ENCODE measurements at places on chromosomes 1 and 21.

GRCh38 chr1:53450225-53450624 is 9.0 kb upstream of the DMRTB1 start:
- DNase-seq = peak; percentile 34

GRCh38 chr1:98914547-98914946 is 90.1 kb downstream of the PLPPR5 start:
- DNase-seq = no peak

DNA sequence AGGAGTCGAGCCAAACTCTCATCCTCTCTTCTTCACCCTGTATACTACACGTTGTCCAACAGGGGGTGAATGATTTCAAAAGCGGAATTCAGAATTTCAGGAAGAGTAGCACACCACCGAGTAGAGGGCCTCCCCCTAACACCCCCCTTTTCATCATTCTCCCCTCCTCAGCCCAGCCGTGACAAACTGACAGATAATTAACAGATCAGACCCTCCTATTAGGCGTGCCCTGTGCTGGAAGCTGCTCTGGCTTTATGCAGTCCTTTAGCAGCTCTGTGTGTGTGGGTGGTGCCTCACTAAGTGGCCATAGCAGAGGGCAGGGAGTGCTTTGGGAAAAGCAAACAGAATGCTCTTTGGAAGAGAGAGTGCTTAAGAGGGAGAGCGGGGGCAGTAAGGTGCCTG is 44.3 kb downstream of the PEX14 start:
- no peak for DNase-seq

GRCh38 chr21:19130379-19131028 is 726.9 kb upstream of the TMPRSS15 start:
- no peak for DNase-seq

DNA sequence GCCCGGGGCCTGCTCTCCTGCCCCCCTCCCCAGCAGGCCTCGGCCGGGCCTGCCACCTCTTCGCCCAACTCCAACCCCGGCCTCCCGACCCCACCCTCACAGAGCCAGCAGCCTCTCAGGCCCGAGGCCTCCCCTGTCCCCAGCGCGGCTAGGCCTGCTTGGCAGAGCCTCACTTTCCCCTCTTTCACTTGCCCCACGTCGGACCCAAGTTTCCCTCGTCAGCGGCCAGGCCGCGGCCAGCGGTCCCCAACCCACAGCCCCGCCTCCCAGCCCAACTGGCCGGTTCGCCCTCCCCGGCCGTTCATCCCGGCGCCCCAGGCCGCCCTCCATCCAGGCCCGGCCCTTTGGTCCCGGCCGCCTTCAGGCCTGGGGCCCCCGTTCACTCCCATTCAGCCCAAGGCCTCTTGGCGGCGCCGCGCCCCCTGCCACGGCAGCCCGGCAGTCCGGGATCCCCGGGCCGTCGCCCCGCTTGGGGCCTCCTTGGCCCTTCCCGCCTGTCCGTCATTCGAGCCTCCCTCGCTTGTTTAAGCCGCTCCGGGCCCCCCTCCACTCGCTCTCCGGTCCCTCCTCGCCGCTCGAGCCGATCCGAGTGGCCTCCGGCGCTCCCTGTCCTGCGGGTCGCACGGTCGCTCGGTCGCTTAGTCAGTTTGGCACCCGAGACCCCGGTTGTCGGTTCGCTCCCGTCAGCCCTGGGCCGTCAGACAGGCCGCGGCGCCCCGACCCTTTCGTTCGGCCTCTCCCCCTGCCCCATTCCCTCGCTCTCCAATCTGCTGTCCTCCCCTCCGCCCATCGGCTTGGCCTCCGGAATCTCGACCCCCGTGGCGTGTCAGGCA is 1.4 kb downstream of the LRRC41 start:
- DNase-seq = peak; percentile 59

GRCh38 chr1:17833661-17834501 is 78.7 kb downstream of the ACTL8 start:
- no peak for DNase-seq

- no peak for DNase-seq
These were observed 40.6 kb upstream of the LYST start for GRCh38 chr1:235907187-235907896.

DNA sequence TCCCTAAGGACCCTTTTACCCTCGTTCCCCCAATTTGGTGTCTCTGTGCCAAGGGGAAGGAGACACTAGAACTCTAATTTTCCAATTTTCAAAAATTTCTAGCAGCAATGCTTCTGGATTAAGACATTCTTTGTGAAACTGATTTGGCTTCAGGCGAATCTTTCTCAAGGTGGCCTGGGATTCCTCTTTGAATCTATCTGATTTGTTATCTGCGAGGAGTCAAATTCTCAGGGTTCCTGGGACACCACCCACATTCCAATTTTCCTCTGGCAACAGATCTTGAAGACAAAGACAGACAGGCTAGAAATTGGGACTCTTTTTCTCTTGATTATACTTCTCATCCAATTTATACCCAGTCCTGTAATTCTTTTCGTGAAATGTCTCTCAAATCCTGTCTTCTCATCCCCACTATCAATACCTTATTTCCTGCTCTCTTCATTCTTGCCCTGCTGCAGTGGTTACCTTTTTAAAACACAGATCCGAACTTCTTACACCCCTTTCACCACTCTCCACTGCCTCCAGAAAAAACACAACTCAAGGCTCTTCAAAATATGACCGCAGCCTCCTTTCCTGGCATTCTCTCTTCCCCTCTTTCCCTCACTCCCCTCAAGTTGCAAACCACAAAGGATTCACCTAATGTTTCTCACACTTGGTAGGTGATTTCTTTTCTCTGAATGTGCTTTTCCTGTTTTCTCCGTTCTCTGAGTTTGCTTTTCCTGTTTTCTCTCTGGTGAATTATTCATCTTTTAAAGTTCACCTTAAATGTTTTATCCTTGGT is 2.7 kb upstream of the MPZL1 start:
- no peak for DNase-seq

DNA sequence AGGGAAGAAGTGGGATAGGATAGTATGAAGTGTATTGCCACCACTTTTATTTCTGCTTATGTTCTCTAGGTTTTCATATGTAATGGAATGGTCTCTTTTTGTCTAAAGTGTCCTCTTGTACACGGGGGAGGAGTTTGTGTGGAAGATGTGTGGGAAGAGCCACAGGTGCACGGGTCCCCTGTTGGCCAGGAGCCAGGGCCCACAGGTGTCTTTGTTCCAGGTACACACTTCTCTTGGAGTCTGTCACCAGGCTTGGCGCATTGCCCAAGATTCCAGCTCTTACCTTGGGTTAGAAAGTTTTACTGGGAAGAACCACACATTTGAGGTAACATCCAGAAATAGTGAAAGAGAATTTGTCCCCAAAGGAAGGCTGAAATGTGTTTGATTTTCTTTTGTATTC is 10.5 kb downstream of the TENT5C start:
- no peak for DNase-seq

- DNase-seq = no peak
These were observed 85.1 kb downstream of the NID1 start for GRCh38 chr1:235979716-235980333.

GRCh38 chr1:109906160-109906838 is 4.3 kb upstream of the CSF1 start:
- peak; percentile 28 for DNase-seq

- DNase-seq = no peak
These were observed 100.7 kb downstream of the PATJ start for GRCh38 chr1:61842863-61843514.

GRCh38 chr1:211158866-211159265 is 24.9 kb upstream of the KCNH1 start:
- no peak for DNase-seq

DNA sequence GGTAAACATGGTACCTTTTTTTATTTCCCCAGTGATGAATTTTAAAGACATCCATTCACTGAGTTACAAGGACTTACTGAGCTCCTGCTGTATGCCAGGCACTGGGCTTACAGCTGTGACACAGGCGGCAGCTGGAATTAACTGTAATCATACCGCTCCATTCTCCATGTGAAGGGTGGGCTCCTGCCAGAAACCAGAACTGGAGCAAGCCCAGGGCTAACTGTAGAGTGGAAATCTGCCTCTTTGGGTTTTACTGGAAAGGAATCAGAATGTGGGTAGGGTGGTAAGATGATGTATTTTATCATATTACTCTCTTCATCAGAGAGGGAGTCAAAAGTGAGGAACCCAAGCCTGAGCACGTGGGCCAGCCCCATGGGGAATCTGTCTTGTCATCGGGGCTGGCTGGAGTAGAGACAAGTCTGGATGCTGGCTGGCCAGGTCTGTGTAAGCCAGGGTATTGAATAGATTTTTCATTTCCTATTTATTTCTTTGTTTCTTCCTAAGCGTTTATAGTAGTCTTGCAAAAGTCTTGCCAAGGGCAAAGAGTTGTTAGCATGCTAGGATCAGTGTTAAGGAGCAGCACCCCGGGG is 21.5 kb downstream of the FGGY start:
- DNase-seq = no peak

DNA sequence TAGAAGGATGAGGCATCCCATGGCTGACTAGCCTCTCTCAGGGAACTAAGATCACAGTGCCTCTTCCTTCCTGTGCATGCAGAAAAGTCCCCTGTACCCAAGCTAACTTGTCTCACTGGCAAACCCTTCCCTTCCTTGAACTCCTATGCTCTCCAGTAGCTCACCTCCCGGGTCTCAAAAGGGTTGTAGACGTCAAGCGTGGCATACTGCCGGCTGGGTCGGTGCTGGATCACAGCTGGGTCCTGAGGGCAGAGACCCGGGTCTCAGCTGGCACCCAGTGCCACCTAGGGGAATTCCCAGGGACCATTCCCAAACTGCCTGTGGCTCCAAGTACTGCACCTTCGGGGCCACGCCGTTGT is 688 bp downstream of the SCAMP3 start:
- DNase-seq = no peak

- no peak for DNase-seq
These were observed 429.0 kb downstream of the KIF26B start for GRCh38 chr1:245583575-245584330.

- no peak for DNase-seq
These were observed 3.7 kb downstream of the TRIM46 start for GRCh38 chr1:155177192-155177917.

DNA sequence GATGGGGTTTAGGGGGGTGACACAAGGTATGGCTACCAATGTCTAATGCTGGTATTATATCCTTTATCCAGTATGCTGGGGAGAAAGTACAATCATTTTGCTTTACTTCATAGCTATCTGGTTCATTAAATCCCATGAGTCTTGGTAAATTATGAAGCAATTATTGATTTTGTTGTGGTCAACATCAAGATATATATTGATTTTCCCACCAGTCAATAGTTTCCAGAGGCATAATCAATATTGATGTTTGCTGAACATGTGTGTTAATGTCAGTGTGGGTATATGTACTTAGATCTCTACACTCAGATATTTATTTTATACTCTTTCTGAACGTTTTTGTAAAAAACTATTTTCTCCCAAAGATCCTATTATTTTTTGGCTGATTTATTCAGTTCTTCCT is 155.5 kb downstream of the BACH1 start:
- no peak for DNase-seq

DNA sequence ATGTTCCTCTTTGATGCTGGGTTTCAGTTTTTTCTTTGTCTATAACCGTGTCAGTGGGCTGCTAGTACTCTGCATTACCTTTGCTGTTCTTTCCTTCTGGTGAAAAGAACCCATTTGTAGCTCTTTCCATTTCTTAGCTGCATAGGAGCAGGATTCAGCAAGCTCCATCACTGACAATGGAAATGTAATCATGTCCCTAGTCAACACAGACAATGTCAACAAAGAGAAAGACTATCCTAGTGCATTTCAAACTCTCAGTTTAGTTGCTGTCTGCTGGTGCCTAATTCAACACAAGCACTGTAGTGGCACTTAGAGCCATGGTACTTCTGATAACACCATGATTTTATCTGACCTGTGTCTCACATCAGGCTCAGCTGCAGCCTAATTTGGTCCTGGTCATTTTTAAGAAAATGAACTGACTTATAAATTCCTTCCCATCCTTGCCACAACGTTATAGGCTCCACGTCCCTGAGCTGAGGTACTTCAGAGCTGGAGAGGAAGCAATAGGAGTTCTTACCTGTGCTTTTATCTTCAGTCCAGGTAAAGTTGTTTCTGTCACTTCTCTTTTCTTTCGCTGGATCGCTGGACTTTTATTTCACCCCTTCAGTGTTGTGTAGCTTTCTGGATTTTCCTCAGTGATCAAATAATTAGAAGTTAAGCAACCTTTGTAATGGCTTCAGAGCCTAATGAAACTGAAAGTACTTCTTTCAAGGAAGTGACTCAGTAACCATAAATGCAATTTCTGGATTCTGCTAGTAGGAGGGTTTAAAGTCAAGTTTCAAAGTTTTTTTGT is at the start of gene GBP3:
GBP3 (minus strand) TSS at position 700 of the 793 bp plus-strand sequence. CDS start 2,145 bp downstream, outside the sequence.
- peak; percentile 55 for DNase-seq

- DNase-seq = no peak
These were observed 6.6 kb downstream of the RSPO1 start for GRCh38 chr1:37628026-37628556.

DNA sequence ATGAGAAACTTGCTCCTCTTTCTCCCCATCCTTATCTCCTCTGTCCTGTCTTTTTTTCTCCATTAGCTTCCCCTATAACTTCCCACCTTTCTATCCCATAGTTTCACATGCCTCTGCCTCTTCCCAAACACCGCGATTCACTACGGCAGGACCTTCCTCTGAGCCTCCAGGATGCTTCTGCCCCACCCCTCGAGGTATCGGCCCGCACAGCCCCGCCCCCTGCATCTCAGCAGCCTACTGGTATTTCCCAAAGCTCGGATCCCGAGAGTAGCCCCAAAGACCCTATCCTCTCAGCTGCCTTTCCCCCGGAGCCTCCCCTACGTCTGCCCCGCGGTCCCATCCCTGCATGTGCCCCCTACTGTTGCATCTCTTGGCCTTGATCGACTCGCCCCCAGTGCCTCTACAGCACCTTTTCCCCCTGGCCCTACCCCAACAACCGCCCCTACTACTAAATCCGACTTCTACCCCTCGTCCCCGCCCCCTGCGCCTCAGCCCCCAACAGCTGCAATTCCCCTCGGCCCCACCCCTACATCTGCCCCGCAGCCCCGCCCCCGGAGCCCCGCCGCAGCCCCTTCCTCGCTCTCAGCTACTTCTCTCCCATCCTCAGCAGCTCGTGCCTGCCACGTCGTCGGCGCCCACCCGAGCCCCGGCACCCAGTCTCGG is 512 bp downstream of the PIAS3 start:
- peak; percentile 83 for DNase-seq

GRCh38 chr1:55418208-55419000 is 203.2 kb upstream of the USP24 start:
- no peak for DNase-seq

- DNase-seq = no peak
These were observed 263.8 kb downstream of the NCAM2 start for GRCh38 chr21:21262048-21262447.
